GM19239 (cell line): ENCODE measurements at places on chromosomes 6 and 20.

GRCh38 chr6:166222631-166223030, 55.0 kb upstream of the TBXT start:
- DNase-seq: no peak

- no peak for DNase-seq
Observed at GRCh38 chr20:40433341-40433861, 255.6 kb downstream of the MAFB start.

GRCh38 chr6:111952821-111953540, 79.7 kb upstream of the FYN start:
- no peak for DNase-seq

- DNase-seq: no peak
Observed at GRCh38 chr20:50911716-50912115, 19.5 kb downstream of the ADNP start.

DNA sequence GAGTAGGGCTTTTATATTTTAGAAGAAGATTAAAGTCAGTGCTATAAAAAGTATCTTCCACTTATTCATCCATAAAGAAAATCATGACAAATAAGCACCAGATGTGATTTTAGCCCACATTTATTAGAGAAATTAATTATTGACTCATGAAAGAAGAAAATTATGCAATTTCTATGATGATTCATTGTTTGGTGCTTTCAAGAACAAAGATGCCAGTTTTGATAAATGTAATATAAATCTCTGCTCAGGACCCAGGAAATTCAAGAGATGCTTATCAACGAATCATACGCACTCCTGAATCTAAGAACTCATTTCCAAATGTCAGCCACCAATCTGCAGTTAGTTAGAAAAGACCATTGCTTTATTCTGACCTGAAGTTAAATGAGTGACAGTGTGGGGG, 211.4 kb downstream of the ARHGAP18 start:
- no peak for DNase-seq

- DNase-seq: no peak
Observed at GRCh38 chr6:38156818-38157565, 337.5 kb downstream of the ZFAND3 start.

GRCh38 chr6:516213-516612, 124.7 kb downstream of the IRF4 start:
- DNase-seq: no peak

- no peak for DNase-seq
Observed at GRCh38 chr20:25668446-25668845, 28.2 kb downstream of the ZNF337 start.

- DNase-seq: no peak
Observed at GRCh38 chr20:36272547-36273220, 33.5 kb upstream of the DLGAP4 start.

GRCh38 chr20:50968289-50968688, 9.7 kb downstream of the MOCS3 start:
- no peak for DNase-seq

- no peak for DNase-seq
Observed at GRCh38 chr20:41524980-41525613, 93.1 kb downstream of the CHD6 start.

DNA sequence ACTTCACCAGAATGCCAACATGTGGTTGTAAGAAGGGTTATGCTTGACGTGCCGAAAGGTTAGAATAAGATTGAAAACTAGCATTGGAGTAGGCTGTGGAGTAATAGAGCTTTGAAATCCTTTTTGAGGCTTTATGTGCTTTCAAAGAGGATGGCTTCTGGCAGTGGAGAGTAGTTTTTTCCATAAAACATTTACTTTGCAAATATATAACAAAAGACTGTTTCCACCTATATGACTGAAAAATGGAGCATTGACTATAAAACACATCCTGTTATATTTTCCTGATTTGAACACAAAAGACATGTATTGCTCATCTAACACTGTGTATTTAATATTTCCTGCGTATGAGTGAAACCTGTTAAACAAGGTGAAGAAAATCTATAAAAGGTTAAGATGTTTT, 38.8 kb downstream of the ZFAND3 start:
- no peak for DNase-seq

DNA sequence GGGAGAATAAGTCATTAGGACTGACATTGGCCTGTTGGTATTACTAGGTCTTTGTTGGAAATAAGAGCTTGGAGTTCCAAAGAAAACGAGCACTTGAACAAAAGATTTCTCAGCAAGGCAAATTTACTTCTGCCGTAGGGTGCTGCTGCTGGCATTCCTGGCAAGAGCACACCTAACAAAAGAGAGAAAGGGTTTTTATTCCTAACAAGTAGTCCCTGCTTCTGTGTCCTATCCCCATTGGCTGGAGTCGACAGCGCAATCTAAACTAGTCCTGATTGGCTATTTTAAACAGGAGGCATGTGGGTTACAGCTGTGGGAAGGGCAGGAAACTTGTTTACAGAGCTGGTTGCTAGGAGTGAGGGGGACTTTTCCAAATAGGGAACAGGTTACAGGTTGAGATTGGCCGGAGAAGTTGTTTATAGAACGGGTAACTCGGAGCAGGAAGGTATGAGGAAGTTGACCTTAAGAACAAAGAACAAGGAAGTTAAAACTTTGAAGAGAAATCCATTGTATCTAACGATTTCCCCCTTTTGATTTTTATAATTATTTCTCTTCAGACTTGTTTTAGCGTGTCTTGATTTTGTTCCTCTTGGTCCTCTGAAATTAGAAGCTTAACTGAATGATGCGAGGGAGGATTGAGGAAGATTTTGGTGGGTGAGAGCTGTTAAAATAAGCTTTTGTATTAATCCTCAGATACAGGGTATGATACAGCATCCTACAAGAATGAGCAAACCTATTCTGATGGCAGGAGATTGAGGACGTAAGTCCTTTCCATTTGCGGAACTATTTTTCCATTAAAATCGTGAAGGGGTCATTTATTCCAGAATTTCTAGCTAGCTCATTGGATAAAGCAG, 3.4 kb upstream of the ZNFX1 start:
- DNase-seq: no peak

GRCh38 chr6:153104220-153104619, 26.9 kb downstream of the RGS17 start:
- no peak for DNase-seq

DNA sequence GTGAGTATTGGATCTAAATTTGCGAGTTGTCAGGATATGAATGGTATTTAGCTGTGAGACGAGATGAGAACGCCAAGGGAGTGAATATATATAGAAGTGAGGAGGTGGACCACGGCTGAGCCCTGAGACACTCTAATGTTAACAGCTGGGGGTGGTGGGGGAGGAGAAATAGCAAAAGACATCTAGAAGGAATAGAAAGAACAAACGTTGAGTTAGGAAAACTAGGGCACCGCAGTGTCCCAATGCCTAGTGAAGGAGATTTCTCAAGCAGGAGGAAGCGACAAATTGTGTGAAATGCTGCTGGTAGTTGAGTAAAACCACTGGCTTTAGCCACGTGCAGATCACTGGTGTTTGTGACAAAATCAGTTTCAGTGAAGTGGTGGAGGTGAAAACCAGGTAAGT, 56.9 kb downstream of the CD164 start:
- no peak for DNase-seq

- peak; percentile 9 for DNase-seq
Observed at GRCh38 chr6:118551063-118552053, 3.3 kb downstream of the PLN start.

DNA sequence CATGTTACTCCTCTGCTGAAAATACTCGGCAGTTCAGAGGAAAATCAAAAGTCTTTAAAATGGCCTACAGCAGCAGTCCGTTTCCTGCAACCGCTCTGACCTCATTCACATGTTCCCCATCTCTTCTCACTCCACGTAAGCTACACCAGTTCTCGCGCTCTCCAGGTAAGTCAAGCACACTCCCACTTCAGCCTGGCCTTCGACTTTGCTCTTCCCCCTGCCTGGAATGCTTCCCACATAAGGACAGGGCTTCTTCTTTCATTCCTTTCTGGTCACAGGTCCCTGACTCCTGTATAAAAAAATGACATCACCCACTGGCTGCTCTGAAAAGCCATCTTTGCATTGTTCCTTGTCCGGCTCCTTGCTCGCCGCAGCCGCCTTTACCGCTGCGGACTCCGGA, 42.7 kb downstream of the MGME1 start:
- DNase-seq: no peak

- DNase-seq: no peak
Observed at GRCh38 chr6:30206799-30207618, 6.2 kb downstream of the TRIM26 start.

GRCh38 chr6:70479236-70479635, 65.9 kb downstream of the FAM135A start:
- DNase-seq: no peak

DNA sequence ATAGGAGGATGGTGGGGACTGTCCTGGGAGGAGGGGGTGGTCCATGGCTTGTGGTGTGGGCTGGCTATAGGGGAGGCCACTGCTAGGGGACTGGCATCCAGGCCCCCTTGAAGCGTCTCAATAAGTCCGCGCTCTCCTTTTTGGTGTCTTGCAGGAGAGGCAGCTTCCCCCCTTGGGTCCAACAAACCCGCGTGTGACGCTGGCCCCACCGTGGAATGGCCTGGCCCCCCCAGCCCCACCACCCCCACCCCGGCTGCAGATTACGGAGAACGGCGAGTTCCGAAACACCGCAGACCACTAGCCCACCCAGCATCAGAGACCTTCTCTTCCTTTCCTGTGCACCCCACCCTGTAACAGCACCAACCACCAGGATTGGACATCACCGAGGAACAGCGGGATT, 2.8 kb upstream of the ZBTB9 start:
- DNase-seq: no peak

GRCh38 chr6:7758456-7758855, 32.6 kb downstream of the BMP6 start:
- no peak for DNase-seq

DNA sequence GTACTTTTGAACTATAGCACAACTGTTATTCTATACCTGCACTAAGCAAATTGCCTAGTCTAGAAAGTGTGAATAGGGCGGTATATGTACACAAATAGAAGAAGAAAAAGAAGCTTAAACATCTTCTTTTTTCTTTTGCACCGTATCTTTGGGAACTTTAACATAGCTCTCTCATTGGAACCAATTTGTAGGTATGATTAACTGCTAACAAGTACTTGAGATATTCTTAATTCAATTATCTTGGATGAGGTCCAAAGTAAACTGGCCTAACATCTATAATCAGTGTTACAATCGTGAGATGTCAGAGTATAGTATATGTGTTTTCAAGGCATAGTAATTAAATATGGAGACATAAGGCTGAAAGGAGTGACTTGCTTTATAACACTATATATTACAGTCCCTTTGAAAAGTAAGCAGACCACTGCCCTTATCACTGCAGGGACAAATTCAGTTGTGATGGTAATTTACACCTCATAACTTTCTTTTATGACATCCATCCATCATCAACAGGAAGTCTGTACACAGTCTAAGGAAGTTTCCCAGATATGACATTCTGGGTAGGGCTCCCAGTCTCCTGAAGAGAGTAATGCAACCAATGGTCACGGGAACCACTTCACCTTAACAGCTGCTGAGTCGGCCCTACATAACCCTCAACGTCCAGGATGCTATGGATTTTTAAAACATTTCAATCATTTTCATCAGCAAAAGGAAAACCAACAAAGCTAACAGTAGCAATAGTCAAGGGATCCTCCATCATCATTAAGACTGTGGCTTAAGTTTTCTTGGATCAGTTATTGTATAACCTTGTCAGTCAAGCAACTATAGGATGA, 37.6 kb downstream of the NKAIN2 start:
- no peak for DNase-seq

- DNase-seq: no peak
Observed at GRCh38 chr6:23173234-23173633, 603.9 kb downstream of the HDGFL1 start.
